ENCODE measurements at places on chromosomes 2 and 18. TPM values are rescaled to one million over a fixed set of nuclear protein-coding genes. Genes with fewer than 3 reads are reported as not detected.

Gene HOXD1
- total RNA-seq = not detected

Gene MAPK4
- not detected for total RNA-seq

Gene IAH1
- total RNA-seq = 62.4 TPM

Gene CPLX4
- total RNA-seq = not detected

Gene PIAS2
- total RNA-seq = 35.9 TPM

Gene G6PC2
- total RNA-seq = not detected

Gene OR6B2
- not detected for total RNA-seq

Gene MOCOS
- 3.2 TPM for total RNA-seq

Gene DSG1
- not detected for total RNA-seq

Gene PDE1A
- 3.7 TPM for total RNA-seq

Gene PID1
- 3.0 TPM for total RNA-seq

Gene ALPI
- total RNA-seq = not detected

Gene POTEE
- 0.05 TPM for total RNA-seq

Gene FEV
- total RNA-seq = not detected

Gene MATN3
- 0.81 TPM for total RNA-seq

Gene CDK5R2
- total RNA-seq = not detected

Gene GREB1
- total RNA-seq = 0.39 TPM

Gene SP100
- 257 TPM for total RNA-seq

Gene DSC3
- total RNA-seq = not detected

Gene HAAO
- not detected for total RNA-seq

Gene IL36A
- not detected for total RNA-seq
